ENCODE measurements at places on chromosomes 4 and X.

GRCh38 chrX:10223781-10224180 is 67.0 kb downstream of the CLCN4 start:
- DNase-seq: no peak

DNA sequence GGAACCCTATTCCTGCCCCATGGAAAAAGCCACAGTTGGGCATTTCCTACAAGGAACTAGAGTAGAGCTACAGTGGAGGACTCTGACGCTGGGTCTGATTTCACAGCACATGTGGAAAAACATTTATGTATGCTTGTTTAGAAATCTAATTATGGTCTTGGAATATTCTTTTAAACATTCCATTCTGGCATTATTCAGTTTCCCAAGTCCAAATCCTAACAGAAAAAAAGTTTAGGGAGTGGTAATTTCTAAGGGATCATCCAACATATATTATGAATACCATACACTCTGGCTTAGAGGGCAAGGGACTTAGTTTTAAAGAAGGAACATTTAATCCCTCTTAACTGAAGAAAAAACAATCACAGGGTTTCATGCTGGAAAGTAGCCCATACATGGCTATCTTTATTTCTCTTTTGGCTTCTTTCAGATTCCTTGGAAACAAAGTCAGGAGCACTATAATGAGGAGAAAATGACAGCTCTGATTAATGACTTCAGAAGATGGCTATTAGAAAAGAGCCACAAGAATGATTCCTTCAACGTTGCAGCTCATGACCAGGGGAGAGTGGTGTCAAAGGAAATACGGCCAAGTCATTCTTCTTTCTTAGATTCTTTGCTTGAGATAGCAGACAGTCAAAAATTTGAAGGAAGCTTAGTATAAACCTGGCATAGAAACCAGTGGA is 56.1 kb downstream of the CNGA2 start:
- DNase-seq: no peak

DNA sequence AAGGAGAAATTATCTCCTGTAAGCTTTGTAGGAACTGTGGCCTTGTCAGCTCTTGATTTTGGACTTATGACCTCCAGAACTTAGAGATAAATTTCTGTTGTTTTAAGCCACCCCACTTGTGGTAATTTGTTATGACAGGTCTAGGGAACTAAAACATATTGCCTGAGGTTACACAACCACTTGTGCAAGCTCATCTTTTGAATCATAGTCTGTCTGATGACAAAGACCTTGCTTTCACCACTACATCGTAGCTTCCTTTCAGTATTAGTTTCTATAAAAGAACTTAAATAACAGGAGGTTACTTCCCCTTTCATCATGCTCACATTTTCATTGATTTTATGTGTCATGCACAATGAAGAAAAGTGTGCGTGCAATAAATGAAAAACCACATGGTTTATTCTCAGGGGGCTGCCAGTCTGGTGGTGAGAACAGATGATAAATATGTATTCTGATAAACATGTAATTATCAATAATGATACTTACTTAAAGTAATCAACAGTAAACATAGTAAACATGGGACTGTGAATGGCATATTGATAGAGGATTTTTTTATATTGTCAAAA is 690.0 kb upstream of the HS3ST1 start:
- DNase-seq: peak; percentile 90

DNA sequence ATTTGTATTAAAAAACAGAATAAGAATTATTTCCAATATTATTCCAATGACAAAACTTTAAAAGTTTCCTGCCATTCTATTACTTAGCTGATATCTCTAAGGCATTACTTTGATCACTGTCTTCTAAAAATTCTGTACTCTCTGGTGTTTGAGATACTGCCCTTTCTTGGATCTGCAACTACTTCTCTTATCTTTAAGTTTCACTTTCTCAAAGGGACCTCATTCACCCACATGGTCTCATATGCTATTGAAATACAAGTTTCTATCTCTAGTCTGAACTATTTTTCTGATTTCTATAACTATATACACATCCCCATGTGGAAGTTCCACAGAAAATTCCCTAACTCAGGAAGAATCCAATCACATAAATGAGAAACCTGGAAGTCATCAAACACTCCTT is 22.2 kb downstream of the TMPRSS11E start:
- no peak for DNase-seq

- no peak for DNase-seq
Observed at GRCh38 chr4:5572751-5573150, 135.6 kb downstream of the EVC2 start.

DNA sequence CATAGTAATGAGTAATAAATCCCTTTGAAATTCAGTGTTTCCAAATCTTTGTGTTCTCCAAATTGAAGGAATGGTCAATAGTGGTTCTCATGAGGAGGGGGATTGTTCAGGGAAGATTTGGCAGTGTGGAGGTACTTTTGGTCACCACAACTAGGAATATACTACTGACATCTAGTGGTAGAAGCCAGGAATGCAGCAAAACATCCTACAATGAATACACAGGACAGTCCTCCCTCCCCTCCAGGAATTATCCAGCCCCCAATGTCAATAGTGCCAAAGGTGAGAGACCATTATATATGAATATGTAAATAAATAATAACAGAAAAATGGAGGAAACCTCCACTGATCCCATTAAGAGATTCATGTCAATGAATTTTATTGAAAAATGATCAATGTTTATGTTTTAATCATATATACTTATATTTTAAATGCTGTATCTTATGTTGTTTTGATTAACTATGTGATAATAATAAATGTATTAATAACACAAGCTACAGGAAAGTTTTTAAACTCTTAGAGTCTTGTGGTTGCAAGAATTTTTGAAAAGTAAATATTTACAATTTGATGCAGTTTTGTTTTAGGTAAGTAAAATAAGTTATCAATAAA is 14.4 kb upstream of the FAM9A start:
- DNase-seq: peak; percentile 53

DNA sequence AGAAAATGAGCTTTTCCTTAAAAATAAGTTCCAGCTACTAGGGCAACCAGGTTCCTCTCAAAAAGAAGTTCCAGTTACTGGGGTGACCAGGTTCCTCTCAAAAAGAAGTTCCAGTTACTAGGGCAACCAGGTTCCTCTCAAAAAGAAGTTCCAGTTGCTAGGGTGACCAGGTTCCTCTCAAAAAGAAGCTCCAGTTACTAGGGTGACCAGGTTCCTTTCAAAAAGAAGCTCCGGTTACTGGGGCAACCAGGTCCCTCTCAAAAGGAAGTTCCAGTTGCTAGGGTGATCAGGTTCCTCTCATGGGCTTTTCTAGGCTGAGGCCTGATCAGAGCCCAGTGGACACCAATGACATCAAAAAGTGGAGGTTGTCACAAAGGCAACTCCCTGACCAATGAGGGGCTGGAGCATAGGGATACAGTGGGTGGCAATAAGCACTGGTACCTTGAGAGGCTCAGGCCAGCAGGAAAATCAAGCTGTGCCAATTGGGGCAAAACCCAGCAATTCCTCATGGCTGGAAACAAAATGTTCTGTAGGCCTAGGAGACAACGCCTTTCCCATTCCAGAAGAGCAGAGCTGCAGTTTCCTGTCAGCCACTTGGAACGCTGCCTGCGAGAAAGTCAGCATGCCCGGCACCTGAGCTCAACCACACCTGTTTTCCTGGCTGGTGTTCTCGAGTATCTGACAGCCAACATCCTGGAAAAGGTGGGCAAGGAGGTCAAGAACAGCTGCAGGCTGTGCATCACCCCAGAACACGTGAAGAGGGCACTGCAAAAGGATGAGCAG is 12.3 kb upstream of the SYTL5 start:
- peak; percentile 8 for DNase-seq

DNA sequence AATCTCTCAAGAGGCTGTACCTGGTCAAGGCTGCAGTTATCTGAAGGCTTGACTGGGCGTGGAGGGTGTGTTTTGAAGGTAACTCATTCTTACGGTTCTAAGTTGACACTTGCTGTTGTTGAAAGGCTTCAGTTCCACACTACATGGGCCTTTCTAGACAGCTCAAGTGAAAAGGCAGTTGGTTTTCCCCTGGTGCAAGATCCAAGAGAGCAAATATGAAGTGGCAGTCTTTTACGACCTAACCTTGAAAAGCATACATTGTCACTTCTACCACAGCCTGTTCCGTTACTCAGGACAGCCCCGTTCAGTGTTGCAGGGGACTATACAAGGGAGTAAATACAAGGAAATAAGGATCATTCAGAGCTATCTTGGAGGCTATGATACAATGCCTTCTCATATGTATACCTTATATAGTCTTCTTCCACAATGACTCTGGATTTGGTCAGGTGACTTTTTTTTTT is 46.2 kb downstream of the PDS5A start:
- no peak for DNase-seq

GRCh38 chr4:22345678-22346077 is 170.2 kb downstream of the ADGRA3 start:
- no peak for DNase-seq

- no peak for DNase-seq
Observed at GRCh38 chr4:605702-606425, 19.5 kb upstream of the PDE6B start.

- no peak for DNase-seq
Observed at GRCh38 chr4:174425669-174426068, 96.6 kb downstream of the HPGD start.

DNA sequence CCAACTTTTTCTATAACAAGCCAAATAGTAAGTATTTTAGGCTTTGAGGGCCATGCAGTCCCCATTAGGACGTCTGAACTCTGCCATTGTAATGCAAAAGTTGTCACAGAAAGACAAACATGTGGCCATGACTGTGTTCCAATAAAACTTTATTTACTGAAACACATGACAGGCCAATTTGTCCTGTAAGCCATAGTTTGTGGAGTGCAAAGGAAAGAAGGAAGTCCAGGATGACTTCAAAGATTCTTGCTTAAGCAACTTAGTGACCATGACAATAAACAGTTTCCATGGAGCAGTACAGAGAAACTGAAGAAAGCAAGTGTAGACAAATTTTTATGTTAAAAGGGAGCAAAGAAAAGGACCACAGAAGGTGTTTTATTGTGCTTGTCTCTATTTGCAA is 35.0 kb upstream of the MYOZ2 start:
- peak; percentile 34 for DNase-seq

- DNase-seq: no peak
Observed at GRCh38 chrX:117397844-117398243, 718.8 kb downstream of the KLHL13 start.

DNA sequence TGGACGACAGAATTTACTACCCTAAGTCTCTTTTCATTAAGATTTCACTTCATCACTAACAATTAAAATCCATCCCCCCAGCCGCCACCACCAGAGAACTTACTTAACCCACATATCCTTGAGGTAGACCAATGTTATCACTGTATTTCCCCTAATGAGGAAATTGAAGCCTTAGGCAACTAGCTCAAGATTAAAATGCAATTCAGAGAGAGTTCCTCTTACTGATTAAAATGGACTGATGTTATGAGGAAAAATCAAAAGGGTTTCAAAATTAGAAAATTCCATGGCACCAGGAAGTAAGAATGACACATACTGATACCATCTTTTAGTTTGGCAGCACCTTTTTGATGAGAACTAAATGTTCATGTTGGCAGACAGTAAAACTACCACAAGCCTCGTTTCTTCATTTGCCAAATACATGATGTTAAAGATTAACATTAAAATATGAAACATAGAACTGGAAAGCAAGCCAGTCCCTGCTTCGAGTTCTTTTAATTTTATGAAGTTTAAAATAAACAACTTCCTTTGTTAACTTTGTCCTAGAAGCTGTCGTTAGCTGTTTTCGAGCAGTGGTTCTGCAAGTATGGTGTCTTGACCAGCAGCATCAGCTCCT is 69.3 kb upstream of the CCDC160 start:
- DNase-seq: no peak

- peak; percentile 1 for DNase-seq
Observed at GRCh38 chrX:14777525-14777924, 95.3 kb downstream of the FANCB start.
